NCI-H146 (cell line): ENCODE measurements at places on chromosomes 2 and 18.

DNA sequence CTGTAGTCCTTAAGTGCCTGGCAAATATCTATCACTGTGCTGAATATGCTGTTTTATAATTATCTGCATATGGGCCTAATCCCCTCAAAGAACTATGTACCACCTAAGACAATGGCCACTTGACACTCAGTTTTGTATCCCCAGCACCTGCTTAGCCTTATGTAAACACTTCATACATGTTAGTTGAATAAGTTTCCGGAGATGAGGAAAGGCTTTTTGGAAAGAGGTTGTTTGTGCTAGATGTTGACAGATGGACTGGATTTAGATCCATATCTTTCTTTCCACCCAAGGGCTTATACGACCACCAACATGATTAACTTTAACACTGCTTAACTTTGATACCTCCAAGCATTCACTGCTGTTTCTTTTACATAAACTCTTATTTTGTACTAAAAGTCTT lies 63.3 kb downstream of the FAM228A start:
- peak; percentile 84 for DNase-seq

GRCh38 chr18:37457341-37457740 lies 108.3 kb downstream of the CELF4 start:
- DNase-seq = no peak

- DNase-seq = no peak
Observed at GRCh38 chr2:37085731-37086147, 1.4 kb downstream of the GPATCH11 start.

GRCh38 chr2:150589681-150590080 lies 102.2 kb upstream of the RND3 start:
- no peak for DNase-seq

GRCh38 chr2:232265329-232265728 lies 113.2 kb upstream of the ALPP start:
- DNase-seq = no peak

DNA sequence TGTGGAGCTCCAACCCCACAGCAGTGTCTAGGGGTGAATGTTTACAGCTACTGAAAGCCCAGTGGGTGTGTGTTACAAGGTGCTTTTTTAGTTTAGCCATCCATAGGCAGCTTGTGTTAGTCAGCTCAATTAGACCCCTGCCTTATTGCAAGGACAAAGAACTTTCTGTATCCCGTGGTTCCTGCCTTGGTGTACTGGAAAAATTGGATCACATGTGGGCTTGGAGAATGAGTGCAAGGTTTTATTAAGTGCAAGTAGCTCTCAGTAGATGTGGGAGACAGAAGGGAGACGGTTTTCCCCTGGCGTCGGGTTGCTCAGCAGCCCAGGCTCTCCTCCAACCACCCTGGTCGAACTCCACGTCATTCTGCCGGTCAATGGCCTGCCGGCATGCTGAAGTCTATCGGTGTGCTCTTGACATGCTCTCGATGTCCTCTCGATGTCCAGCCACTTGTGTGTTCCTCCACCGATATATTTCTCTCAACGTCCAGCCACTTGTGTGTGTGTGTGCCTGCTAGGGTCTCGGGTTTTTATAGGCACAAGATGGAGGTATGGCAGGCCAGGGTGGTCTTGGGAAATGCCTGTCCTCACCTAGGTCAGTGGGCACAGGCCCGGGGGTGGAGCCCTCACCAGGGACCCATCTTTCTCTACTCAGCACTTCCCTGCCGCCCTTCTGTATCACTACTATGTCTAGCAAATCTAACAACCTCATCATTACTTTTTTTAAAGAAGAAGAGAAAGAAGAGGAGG lies 13.8 kb downstream of the FANCL start:
- no peak for DNase-seq

- DNase-seq = peak; percentile 26
Observed at GRCh38 chr2:56191617-56192016, 7.8 kb downstream of the CCDC85A start.

DNA sequence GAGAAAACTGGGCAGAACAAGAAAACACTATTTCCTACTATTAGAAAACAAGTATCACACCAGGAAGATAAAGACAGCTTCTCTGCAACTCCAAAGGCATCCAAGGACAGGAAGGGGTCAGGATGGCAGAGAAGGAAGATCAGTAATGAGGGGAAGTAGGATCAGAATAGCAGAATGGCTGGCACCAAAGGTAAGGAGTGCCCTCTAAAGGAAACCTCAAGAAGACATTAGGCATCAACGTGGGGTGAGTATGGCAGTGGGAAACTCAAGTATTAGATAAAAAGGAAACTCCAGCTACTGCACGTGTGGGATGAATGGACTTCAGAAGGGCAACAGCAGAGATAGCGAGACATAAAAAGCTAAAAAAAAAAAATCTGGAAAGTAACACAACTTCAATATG lies 25.9 kb downstream of the HDLBP start:
- DNase-seq = no peak

DNA sequence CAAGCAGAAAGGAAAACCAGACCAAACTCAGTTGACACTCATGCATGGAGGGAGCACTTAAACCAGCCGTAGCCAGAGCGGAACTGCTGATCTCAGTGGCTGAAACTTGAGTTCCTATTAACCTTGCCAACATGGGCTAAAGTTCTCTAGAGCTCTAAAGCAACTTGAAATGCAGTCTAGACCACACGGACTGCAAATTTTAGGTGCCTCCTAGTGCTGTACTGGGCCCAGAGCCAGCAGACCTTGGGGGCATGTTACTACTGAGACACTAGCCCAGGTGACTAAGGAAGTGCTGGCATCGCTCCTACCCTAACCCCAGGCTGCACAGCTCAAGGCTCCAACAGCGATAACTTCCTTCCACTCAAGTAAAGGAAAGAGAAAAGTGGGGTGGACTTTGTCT lies 236.5 kb downstream of the AKAIN1 start:
- DNase-seq = no peak

- peak; percentile 41 for DNase-seq
Observed at GRCh38 chr2:3914241-3914640, 210.9 kb downstream of the DCDC2C start.
